ENCODE measurements at places on chromosomes 5 and 9.

GRCh38 chr5:170348137-170348633 is 41.0 kb downstream of the KCNMB1 start:
- no peak for DNase-seq

DNA sequence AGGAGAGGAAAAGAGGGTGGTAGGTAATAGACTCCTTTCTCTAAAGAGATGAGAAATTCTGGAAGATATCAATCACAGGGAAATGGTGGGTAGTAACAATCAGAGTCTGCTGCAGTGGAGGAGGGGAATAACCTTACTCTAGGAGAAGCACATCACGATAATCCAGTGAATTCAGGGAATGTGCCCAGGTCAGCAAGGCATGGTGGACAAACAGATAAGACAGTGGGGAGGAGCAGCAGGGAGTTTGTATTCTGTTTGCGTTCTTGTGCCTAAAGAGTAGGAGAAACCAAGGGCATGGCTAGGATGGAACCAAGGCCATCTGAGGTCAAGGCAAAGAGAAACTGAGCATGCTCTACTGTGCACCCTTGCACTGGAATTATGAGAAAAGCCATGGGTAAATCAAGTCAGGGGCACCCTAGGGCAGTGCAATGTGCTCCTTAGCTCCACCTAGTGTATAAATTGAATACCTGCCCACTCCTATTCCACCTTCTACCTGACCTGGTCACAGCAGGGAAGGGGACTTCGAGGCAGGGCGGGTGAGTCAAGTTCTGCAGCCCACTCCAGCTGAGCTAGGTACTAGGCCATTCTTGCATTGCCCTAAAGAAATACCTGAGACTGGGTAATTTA is 31.6 kb downstream of the RETREG1 start:
- DNase-seq: no peak

DNA sequence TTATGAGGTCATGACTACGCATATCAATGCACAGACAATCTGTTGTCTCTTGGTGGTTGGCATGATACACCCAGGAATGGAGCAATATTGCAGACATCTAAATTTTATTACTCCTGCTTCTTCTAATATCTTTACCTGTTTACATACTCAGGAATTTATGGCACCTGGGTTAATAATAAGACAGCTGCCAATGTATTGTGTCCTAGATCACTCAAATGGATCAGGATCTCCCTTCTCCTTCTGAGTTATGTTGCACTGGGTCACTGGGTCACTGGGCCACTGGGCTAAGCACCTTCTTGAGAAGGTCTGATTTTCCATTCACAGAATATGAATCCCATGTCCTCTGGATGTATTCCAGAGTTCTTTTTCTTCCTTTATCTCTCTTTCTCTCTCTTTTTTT is 41.8 kb downstream of the CCL28 start:
- no peak for DNase-seq

DNA sequence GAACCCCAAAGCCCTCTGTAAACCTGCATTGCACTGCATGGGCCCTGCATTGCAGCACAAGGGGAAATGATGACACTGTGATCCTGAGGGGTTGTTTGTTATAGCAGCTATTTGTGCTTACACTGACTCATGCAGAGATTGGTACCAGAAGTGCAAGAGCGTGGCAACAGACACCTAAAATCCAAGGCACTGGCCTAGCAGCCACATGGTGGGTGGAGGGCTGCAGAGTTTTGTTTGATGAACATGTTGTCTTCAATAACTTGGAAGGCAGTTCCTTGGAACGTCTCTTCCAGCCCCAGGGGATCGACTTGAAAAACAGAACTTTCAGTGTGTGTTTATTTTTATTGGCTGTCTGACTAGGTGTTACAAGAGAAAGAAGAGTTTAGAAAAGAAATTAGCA is 14.5 kb downstream of the FCN2 start:
- DNase-seq: no peak

DNA sequence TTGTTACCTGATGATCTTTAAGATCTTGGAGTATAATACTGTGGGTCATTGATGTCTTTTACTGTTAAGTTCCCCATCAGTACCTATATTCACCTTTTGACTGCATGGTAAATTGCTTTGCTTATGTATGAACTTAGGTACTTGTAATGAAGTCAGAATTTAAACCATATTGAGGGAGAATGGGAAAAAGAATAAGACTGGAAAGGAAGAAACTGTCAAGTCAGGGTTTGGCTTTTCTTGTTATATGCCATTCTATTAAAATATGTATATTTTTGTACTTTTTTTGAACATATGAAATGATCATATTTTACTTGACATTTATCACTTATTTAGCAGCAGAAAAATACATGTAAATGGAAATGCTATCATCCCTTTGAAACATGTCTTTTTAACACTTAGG is 58.6 kb downstream of the KIAA1958 start:
- no peak for DNase-seq

DNA sequence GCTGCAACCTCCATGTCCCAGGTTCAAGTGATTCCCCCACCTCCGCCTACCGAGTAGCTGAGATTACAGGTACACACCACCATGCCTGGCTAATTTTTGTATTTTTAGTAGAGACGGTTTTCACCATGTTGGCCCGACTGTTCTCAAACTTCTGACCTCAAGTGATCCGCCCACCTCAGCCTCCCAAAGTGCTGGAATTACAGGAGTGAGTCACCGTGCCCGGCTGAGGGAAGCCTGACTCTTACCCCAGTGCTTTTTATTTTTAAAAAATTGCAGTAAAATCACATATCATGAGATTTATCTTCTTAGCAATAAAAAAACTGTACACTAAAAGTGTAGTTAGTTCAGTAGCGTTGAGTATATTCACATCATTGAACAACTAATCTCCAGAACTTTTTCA is 105.3 kb downstream of the SLIT3 start:
- no peak for DNase-seq

GRCh38 chr9:96818533-96818932 is 35.8 kb downstream of the ZNF782 start:
- DNase-seq: no peak

DNA sequence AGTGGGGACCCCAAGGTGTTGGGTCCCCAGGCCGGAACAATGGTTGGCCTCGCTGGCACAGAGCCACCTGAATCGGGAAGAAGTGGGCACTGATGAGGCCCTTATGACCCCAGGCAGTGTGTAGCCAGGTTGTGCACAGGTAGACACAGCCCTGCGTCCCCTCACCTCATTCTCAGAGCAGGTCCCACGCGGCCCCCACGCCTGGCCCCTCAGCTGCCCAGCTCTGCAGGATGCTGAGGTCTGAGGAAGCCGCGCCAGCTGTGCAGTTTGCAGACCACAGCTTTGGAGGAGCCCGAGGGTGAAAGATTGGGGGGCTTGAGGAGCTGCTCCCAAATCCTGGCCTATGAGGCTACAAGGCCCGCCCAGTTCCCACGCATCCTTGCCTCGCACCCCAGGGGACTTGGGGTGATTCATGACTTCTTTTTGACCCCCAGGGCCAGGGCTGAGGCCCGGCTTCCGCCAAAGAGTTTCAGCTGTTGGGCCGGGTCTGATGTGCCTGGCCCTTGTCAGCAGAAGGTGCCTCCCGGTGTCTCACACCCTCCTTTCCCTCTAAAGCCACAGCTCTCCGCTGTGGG is 87.8 kb upstream of the PHYKPL start:
- no peak for DNase-seq

DNA sequence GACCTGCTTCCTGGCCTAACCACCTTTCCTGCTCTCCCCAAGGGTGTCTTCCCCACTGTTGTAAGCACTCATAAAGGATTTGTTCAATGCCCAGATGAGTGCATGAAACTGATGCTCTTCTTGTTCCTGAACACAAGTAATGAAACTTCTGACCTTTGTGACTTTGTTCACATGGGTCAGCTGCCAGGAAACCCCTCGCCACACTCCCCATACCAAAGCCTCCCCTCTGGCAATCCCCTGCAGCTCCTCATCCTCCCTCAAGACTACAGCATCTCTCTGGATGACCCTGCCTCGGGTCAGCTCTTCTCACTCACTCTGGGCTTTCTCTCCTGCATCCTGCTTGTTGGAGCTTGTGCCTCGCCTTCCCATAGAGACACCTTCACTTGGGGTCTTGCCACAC is 72.2 kb upstream of the SPTLC1 start:
- DNase-seq: no peak

DNA sequence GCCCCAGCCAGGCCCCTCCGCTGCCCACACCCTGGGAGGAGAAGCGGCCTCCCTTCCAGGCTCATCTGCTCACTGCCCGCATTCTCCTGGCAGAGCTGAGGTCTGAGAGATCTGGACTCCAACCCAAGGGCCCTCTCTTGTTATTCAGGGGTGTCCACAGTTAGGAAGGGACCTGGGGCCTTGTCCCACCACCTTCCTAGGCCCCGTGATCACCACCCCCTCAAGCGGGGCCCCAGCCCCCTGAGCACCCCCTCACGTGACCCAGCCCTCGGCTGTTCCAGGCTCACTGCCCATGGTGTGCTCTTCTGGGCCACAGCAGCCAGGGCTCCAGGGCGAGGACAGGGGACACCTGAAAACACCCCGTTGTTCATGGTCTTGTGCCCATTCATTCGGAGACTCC is 48.7 kb downstream of the NEURL1B start:
- no peak for DNase-seq

- DNase-seq: no peak
Observed at GRCh38 chr5:8600843-8601242, 731.9 kb downstream of the MTRR start.

- DNase-seq: no peak
Observed at GRCh38 chr5:56375011-56375410, 141.9 kb upstream of the ANKRD55 start.

GRCh38 chr9:109934857-109935215 is 154.8 kb downstream of the PALM2AKAP2 start:
- DNase-seq: no peak

- peak; percentile 28 for DNase-seq
Observed at GRCh38 chr5:141476132-141476911, 556 bp downstream of the PCDHGC3 start.

DNA sequence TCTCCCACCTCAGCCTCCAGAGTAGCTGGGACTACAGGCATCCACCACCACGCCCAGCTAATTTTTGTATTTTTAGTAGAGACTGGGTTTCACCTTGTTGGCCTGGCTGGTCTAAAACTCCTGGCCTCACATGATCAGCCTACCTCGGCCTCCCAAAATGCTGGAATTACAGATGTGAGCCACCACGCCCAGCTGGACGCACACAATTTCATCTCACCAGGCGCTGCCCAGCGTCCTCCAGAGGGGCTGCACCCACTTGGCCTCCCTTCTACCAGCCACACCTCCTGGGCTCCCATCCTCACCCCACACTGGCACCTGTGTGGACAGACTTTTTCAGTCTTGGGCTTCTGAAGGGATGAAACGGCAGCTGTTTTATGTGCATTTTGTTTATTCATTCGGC is 3.8 kb upstream of the EXOC3 start:
- DNase-seq: no peak

GRCh38 chr5:36360307-36360706 is 58.6 kb upstream of the RANBP3L start:
- no peak for DNase-seq

- DNase-seq: no peak
Observed at GRCh38 chr5:11143456-11144267, 382.6 kb upstream of the DAP start.

GRCh38 chr5:101917166-101917565 is 378.9 kb downstream of the SLCO4C1 start:
- DNase-seq: no peak

DNA sequence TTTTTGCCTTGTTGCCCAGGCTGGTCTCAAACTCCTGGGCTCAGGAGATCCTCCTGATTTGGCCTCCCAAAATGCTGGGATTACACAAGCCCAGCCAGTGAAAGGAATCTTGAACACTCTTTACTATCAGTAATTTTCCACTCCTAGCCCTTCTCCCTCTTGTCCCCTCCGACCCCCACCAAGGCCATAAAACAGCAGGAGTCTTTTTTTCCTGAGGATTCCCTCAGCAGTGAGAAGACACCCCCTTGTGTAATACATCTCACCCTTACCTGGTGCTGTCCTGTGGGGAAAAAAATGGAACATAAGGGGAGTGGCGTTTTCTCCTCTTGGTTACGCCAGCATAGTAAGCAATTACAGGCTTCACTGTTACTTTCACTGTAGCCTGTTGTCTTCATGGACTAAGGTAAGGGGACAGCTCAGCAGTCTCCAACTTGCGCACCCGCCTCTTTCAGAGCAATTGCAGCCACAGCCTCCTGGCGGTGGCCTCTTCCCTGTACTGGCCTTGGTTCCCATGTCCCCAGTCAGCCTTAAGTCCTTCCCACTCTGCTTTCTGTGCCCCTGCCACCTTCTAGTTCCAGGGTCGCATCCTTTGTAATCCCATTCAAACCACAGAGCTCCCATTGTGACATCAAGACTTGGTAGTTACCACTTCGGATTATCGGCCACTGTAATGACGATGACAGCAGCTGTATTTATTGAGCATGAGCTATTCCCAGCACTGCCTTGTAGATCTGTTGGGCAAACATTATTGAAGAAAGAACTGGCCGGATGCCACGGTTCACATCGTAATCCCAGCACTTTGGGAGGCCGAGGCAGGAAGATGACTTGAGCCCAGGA is 10.0 kb downstream of the NAIF1 start:
- no peak for DNase-seq

DNA sequence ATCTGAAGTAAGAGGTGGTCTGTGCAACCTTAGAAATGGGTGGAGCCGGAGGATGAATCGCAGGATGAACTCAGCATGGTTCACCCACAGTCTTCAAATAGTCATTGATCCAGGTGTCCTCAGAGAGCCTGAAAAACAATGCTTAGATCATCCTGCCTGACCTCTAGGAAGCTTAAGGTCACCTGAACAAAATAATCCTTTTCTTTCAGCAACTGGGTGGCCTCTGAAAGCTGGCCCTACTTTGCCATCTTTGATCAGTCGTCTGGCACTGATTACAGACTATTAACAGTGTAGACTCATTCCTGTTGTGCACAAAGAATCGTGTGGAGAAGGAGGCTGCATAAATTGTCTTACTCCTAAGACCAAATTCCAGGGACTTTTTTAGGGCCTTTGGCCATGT is 50.7 kb downstream of the PIP5K1B start:
- DNase-seq: no peak

DNA sequence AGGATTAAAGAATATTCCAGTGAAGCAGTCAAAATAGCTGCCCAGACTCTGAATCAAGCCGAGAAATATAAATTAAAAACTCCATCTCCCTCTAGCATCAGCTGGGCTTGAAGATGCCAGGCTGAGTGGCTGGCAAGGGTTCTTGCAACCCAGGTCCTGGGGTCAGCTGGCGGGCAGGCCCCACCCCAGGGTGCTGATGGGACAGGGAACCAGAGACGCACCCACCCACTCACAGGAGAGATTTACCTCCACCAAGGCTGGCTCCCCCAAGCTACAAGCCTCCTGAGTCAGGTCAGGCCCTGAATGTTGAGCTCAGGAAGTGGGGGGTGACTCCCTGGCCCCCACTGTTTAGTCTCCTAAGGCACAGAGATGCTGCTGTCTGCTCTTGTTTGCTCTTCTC is 83.9 kb upstream of the HSPA9 start:
- no peak for DNase-seq

DNA sequence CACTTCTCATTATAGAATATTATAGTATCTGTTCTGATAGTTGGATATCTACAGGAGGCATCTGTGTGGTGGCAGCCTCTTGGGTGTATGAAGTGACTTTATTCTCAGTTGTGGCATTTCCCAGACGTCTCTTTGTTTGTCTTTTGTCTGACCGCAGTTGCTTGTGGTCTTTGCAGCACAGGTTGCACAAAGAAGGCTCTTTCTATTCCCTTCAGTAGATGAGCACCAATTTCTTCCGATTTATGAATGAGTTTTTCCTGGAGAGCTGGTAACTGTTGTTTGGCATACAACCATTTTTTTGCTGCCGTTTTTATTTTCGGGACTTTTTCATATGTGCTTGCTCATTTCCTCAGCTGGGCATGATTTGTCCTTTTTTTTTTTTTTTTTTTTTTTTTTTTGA is 56.4 kb upstream of the MYO10 start:
- DNase-seq: no peak

All from SK-N-DZ (cell line).